ENCODE measurements at places on chromosomes 7 and 10.

- no peak for DNase-seq
Observed at GRCh38 chr10:86968994-86969355, 693 bp downstream of the ADIRF start.

DNA sequence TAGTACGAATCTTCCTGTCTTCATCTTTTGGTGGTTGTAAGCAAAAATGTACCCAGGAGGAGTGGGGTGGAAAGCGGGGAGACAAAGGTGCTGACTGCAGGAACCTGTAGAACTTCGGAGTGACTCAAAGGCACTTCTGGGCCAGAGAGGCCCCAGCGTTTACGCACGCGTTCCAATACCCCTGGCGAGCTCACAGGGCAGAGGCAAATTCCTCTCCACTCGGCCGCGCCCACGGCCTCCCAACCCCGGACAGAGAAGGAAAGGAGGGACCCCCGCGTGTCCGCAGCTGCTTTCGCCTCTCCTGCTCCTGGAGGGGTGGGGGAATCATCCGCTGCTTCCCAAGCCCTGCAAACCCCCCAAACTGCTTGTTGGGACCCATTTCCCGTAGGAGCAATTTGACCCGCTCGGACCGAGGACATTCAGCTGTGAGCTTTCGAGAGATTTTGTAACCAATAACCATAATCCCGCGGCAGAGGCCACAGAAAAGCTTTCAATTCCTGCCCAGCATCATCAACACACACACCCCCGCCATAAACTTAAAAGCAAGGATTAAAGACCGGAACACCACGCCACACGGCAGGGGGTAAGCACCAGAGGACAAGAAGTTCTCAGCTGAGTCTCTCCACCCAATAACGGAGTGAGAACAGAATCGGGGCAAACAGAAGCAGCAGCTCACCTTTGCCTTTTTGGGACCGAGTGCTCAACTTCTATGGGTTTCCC, 2.3 kb downstream of the IGF2BP3 start:
- peak; percentile 28 for DNase-seq

DNA sequence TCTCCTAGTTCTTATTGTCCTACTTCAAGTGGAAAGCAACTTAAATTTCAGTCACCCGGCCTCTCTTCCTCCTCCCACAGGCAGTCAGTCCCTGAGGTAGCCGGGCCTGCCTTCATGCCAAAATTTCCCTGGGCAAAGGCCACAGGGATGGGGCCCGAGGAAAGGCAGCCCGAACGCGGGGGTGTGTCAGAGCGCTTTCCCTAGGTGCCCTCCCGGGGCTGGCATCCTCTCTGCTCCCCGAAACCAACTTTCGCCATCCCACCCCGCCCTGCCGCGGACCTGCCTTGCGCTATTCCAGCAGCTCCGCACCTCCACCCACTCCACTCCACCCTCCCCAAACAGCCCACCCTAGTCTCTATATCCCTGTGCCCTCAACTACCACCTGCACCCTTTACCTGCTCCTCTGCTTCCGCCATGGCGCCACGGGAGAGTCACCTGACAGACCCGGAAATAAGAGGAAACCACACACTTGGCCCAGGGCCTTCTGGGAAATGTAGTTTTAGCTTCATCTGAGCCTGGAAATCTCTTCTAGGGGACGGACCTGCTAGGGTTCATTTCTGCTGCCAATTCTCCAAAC, at the start of gene VPS41:
Gene VPS41, minus strand, starts transcription at position 433 of the 577 bp plus-strand sequence. Its CDS starts 17 bp downstream, at position 416.
- DNase-seq: peak; percentile 88

GRCh38 chr10:20970708-20971107, 73.6 kb upstream of the NEBL start:
- DNase-seq: no peak

GRCh38 chr7:78254726-78255055, 456.1 kb downstream of the PHTF2 start:
- no peak for DNase-seq

DNA sequence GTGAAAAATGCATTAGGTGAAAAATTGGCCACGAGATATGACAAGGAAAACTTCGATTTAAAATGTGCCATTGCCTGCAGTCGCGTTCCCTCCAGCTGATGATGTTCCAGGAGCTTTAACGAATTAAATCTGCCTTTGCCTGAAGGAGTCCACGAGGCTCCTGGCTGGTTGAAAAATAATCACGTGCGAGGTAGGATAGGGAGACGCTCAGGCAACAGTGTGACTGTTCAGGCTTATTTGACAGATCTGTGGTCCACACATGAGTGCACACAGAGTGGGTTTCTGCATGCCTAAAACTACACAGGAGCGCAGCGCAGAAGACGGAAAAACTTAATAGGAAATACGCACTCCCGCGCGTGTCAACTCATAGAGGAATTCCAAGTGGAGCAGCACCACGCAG, 204.0 kb upstream of the PITRM1 start:
- no peak for DNase-seq

DNA sequence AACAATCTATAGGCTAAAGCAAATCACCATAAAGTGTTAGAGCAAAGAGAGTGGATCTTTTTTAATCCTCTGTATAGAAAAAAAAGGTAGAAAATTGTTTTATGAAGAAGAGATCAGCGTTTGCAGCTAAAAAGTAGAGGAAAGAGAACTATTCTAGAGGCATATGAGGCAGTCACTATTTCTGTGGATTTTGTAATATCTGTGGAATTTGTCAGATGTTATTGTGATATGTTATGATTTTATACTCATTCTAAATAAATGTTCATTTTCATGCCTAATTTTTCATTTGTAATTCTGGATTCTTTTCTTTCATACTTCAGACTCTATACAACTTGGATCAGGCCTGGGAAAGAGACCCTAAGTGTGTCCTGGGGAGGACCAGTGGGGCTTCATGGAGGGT, 295.0 kb upstream of the LYZL1 start:
- no peak for DNase-seq

GRCh38 chr7:124553502-124553901, 212.1 kb downstream of the GPR37 start:
- no peak for DNase-seq

- DNase-seq: no peak
Observed at GRCh38 chr10:71205468-71205867, 6.9 kb upstream of the UNC5B start.

GRCh38 chr7:93138576-93138975, 9.6 kb downstream of the SAMD9L start:
- no peak for DNase-seq

GRCh38 chr10:11169976-11170375, 152.3 kb downstream of the CELF2 start:
- DNase-seq: no peak

DNA sequence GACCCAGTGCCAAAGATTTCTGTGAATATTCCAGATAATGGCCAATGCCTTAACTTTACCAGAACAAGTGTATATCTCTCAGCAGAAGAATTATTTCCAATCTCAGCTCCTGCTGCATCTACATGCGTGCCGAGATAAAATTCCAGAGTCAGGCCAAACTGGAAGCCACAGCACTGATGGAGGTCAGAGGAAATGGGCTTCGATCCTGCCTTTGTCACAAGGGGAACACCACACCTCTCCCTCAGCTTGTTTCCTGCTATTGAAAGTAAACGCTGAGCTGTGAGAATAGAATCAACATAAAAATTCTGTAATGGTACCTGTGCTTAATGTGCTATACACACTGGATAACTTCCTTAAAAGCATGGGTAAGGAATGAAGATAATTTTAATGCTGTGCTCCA, 255.5 kb downstream of the NEBL start:
- DNase-seq: no peak

DNA sequence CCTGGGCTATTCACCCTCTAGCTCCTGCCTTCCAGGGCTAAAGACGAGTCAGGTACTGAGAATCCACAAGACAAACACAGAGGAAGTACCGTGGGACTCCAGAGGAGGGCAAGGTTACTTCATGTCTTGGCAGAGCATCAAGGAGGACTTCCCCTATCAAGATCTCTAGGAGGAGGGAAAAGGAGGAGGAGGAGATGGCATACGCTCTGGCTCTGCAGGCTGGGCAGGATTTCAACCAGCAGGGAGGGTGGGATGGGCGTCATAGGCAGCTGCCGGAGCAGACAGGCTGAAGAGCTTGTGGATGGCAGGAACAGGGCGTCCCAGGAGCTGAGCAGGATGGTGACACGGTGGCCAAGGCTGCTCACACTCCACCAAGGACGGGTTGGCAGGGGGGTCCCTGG, 21.3 kb downstream of the MDH2 start:
- no peak for DNase-seq

- peak; percentile 26 for DNase-seq
Observed at GRCh38 chr10:31961277-31962074, 32.8 kb upstream of the ARHGAP12 start.

- DNase-seq: no peak
Observed at GRCh38 chr7:50779427-50779826, 3.3 kb downstream of the GRB10 start.

DNA sequence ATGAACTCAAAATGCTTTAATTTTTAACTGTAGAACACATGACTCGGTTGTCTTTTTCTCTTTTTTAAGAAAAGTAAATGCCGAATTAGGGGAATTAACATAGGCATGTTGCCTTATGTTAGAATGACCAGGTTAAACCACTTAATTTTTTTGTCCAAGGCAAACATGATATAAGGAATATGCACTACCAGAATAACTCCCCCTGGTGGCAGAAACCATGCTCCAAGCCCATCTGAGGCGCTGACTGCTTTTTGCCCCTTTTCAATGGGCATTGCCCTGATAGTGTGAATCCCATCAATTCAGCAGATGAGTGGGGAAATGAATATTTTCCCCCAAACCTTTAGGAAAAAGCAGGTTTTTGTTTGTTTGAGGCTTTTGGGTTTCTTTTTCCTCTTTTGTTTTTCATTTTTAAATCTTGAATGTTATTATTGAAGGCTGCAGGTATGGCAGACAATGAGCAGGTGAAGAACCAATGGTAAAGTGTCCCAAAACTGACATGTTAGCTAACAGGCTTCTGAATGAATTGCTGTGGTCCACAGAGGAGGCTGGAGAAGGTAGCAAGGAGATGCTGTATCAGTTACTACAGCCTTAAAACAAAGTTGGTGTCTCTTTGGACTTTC, 284.3 kb downstream of the SORCS3 start:
- peak; percentile 40 for DNase-seq

DNA sequence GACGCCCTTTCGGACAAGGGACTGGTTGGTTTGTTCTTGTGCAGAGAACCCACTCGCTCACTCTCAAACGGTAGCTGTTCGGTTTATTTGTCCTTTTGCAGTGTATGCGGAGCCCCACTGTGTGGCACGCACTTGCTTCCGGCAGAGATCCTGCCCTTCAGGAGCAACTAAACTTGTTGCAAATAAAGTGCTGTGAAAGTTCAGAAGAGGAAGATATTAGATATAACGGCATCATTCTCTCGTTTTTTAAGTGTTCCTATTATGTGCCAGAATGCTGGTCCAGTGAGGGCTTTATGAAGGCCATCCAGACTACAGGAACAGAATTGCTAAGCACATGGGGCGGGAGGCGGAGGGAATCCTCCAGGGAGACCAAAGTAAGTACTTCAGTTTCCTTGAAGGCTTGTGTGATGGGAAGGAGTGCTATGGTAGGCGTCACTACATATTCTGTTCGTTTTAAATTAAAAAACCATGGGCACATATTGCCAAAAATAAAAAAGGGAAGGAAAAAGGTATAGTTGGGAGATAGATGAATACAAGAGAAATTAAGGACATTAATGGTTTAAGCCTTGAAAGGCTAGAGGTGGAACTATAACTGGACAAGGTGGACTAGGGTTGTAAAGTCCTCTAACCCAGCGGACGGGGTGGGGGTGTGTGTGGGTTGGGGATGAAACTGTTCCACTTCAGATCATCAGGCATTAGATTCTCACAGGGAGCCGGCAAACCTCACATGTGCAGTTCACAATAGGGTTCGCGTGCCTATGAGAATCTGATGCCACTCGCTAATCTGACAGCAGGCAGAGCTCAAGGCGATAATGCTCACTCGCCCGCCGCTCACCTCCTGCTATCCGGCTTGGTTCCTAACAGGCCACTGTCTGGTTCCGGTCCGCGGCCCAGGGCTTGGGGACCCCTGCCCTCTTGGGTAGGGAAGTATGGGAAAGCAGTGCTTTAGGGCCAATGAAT, 704 bp upstream of the ERLIN1 start:
- peak; percentile 19 for DNase-seq

DNA sequence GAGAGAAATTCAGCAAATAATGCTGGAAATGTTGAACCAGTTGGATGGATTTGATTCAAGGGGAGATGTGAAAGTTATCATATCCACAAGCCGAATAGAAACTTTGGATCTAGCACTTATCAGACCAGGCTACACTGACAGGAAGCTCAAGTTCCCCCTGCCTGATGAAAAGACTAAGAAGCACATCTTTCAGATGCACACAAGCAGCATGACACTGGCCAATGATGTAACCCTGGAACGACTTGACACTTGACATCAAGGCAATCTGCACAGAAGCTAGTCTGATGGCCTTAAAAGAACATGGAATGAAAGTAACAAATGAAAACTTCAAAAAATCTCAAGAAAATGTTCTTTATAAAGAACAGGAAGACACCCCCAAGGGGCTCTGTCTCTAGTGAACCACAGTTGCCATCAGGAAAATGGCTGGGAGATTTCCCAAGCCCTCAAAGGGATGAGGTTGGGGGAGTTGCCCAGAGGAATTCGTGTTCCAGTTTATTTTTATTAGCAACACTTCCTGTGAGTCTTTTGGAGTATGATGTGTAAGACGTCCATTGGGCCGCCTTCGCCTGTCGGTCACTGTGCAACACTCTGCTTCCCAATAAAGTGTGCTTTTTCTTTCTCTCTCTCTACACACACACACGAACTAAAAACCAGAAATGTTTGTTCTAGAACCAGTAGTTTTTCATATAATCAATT, 200.0 kb downstream of the HIBADH start:
- no peak for DNase-seq

DNA sequence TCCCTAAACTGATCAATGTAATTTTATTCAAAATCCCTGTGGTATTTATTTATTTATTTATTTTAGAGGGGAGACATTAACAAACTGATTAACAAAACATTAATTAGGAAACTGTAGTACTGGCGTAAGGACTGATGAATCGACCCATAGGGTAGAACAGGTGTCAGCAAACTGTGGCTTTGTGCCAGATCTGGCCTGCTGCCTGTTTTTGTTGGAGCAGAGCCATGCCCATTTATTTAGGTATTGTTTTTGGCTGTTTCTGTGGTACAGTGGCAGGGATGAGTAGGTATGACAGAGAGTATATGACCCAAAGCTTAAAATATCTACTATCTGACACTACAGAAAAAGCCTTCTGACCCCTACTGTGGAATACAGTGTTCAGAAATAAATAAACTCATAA, 332.5 kb upstream of the ETV1 start:
- DNase-seq: no peak

GRCh38 chr10:52853704-52854103, 81.1 kb upstream of the MBL2 start:
- no peak for DNase-seq

DNA sequence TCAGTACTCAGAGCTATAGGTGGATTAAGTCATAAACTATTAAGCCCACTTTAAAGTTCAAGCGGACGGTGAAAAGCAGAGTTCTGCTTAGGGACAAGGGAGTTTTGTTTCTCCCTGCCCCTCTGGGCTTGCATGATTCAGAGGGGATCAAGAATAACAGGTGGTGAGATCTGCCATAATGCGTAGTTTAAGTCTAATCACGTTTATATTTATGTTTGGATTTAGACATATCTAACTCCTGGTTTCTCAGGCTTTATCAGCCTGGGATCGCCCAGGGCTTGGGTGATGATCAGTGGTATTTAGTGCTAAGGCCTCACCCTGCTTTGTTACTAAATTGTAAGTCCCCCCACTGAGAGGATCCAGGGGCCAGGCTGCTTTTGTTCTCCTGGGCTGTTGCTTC, 335.4 kb upstream of the NRP1 start:
- no peak for DNase-seq

Measured in activated naive CD4-positive, alpha-beta T cell treated with anti-CD3 and anti-CD28 coated beads, Interleukin-2, amount 10 ng/mL, durations not matched to agents 7 days and 5 days (primary cell).